ENCODE measurements at places on chromosomes 1 and 21.

GRCh38 chr1:29563092-29563491 lies 326.8 kb downstream of the PTPRU start:
- no peak for DNase-seq

- no peak for DNase-seq
Observed at GRCh38 chr1:30817077-30817438, 59.5 kb upstream of the LAPTM5 start.

DNA sequence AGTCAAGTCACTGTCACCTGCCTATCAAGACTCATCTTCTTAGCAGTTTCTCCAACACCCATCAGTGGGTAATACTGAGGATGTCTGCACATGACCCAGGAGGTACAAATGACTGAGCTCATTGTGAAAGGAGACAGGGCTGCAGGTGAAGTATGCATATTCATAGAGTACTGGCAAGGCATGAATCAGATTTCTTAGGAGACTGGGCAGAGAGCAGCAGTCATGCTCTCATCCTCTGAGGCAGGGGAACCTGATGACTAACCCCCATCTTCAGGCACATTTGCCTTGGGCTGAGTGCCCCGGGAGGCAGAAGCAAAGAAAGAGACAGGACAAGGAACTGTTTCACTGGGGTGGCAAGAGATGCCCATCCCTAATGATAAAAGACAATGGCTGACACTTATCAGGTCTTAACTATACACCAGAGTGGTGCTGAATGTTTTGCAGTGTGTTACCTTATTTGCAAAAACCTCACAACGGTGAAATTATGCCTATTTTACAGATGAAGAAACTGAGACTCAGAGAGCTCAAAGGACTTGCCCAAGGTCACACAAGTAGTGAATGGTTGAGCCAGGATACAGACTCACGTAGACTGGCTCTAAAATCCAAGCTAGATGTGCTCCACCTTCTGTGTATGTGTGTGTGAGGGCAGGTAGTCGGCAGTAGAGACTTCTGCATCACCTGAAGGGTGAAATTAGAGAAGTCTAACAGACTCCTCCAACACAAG lies 9.2 kb upstream of the GRHL3 start:
- no peak for DNase-seq

- DNase-seq: no peak
Observed at GRCh38 chr21:29287383-29287782, 11.3 kb upstream of the BACH1 start.

DNA sequence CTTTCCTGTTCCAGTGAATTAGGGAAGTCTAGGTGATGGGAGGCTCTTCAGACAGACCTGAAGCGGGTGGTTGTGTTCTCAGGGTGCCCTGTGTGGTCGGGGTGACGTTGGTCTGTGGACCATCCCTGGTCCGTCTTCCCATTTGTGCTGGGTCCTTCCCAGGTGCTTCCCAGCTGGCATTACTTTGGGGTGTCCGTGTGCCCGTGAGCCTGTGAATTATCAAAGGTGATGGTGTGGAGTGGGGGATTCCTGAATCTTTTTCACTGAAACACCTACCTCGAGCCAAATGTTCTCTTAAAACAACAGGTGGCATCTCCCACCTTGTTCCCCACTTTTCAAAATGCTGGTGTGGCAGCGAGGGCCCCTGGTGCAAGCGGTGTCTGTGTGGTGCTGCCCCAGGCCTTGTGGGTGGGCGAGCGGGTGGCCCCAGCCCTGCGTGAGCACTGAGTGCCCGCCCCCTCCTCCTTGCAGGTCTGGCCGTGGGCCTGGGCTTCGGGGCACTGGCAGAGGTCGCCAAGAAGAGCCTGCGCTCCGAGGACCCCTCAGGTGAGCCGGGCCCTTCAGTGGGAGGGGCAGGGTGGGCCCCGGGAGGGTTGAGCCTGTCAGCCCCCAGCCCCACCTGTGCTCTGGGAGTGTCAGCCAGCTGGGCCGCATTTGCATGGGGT lies 37.0 kb downstream of the COQ8A start:
- no peak for DNase-seq

- DNase-seq: no peak
Observed at GRCh38 chr1:25445993-25446538, 15.4 kb downstream of the MACO1 start.
